ENCODE measurements at places on chromosomes 12 and 14.
A peak's percentile ranks its signal among the peaks of the same experiment; 100 is the strongest.

DNA sequence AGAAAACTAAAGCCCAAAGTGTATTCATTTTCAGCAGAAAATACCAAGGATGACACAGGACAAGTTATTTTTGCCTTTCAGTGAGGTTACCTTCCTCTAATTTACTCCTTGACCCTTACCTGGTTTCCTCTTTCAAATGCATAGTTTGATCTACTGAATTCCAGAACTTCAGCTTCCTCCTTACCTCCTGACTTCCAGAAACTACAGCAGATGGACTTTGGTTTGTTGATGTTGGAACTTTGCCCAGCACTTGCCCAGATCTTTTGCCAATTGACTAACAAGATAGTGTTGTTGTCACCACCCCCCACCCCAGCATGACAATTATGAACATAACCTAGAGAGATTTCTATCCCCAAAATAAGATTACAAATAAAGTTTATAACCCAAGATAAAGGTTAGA lies 63.2 kb downstream of the NAV3 start:
- DNase-seq = no peak

- DNase-seq = no peak
Observed at GRCh38 chr12:76595056-76595455, 35.5 kb upstream of the OSBPL8 start.

GRCh38 chr14:67653651-67654280 lies 20.7 kb downstream of the VTI1B start:
- no peak for DNase-seq

- no peak for DNase-seq
Observed at GRCh38 chr12:40238266-40238902, 13.6 kb downstream of the LRRK2 start.

GRCh38 chr14:90608281-90608680 lies 207.9 kb downstream of the TTC7B start:
- DNase-seq = no peak

DNA sequence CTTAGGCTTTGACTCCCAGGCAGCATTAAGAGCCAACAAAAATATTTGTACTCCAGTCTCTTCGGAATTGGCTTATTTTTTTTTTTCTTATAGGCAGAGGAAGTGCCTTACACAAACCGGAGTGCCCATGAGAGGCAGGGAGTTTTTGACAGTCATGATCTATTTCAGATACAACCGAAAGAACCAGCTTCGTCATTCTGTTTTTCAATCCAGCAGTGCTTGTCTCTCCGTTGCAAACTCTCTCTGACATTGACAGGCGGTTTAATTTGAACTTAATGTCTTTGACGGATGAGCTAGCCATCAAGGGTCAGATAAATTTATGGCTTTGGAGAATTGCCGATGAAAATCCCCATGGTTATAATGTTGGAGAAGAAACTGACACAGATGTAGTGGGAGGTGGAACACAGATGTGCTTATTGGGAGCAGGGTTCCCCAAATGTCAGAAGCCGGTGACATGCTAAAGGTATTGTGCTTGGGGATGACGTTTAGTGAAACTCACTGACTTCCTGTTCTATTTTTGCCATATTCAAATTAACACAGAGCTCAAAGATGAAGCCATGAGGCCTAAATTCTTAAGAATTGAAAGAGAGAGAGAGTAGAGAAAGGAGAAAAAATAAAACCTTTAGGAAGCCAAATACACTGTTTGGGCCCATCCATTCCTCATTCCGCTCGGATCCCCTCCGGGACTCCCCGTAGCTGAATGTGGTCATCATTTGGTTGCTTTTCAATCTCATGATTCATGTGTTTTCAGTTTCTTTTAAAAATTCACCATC lies 59.7 kb downstream of the PLXNC1 start:
- peak; percentile 89 for DNase-seq

DNA sequence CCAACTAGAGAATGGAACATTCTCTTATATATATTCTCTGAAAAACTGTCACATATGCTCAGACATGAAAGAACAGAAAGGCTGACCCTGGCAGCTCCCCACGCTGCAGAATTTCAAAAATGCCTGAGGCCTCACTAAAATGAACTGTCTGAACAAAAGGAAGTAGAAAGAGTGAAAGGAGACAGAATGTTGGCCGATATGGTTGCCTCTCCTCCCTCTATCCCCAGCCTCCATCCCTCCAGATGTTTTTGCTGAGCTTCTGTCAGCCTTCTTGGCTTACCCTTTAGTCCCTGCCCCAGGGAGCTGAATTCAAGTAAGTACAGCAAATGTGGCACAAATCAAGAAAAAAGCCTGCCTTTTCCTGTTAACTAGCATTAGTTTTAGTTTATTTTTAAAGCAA lies 6.9 kb downstream of the SMCO2 start:
- no peak for DNase-seq

GRCh38 chr12:42641221-42641885 lies 51.8 kb upstream of the PRICKLE1 start:
- no peak for DNase-seq
